NCI-H526 treated with DMSO at 0.1 percent for 48 hours (cell line): ENCODE measurements at places on chromosomes 5 and 9.

GRCh38 chr5:55160493-55161209, 680 bp downstream of the GPX8 start:
- DNase-seq, result no peak

- DNase-seq, result no peak
Measured at GRCh38 chr9:129176701-129177442, 1.2 kb downstream of the IER5L start.

DNA sequence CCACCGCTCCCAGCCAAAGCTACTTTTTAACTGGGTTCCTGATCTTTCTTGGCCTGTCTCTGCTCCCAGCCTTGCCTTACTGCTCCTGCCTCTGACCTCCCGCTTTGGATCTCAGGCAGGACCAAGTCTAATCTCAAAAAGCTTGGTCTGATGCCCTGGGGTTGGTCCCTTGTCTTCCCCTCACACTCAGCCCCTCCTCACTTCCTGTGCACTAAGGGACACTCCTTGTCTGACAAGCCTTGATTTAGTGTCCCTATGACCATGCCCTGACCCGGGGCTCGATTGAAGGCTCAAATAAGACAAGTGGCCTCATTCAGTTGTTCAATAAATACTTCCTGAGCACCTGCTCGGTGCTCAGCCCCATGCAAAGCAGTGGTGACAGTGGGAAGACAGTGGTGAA, 3.7 kb upstream of the GTF3C5 start:
- no peak for DNase-seq

GRCh38 chr9:36017278-36017677, 19.4 kb upstream of the RECK start:
- no peak for DNase-seq
